ENCODE measurements at places on chromosomes 2 and 18.

DNA sequence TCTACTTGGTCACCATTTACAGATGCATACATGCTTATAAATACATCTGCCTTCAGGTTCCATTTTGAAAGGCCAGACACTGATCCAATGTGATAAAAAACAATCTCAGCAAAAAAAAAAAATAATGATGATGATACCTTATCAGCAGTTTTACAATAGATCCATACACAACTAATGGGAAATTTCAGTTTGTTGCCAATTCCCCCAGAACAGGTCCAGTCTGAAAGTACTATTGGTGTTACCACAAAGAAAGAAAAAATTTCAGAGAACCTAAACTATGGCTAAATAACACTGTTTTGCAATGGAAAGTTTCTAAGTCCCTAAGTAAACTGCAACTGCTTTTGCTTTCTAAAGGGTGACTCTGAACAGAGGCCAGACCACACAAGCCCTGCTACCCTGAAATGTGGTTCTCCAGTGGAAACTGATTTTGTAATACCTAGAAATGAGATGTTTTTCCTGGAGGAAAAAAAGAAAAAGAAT, 54.1 kb downstream of the LPIN2 start:
- DNase-seq: peak; percentile 63

- DNase-seq: peak; percentile 16
These were observed 86.8 kb downstream of the GULP1 start for GRCh38 chr2:188378371-188378950.

- no peak for DNase-seq
These were observed 18.9 kb upstream of the PNPT1 start for GRCh38 chr2:55712477-55713060.

GRCh38 chr2:15913146-15913545, 27.2 kb upstream of the MYCN start:
- no peak for DNase-seq

- no peak for DNase-seq
These were observed 30.0 kb upstream of the SLC3A1 start for GRCh38 chr2:44245083-44245861.

- DNase-seq: no peak
These were observed 17.6 kb downstream of the CTDP1 start for GRCh38 chr18:79697178-79697577.

GRCh38 chr2:42793334-42794270, 1.2 kb upstream of the HAAO start:
- no peak for DNase-seq

DNA sequence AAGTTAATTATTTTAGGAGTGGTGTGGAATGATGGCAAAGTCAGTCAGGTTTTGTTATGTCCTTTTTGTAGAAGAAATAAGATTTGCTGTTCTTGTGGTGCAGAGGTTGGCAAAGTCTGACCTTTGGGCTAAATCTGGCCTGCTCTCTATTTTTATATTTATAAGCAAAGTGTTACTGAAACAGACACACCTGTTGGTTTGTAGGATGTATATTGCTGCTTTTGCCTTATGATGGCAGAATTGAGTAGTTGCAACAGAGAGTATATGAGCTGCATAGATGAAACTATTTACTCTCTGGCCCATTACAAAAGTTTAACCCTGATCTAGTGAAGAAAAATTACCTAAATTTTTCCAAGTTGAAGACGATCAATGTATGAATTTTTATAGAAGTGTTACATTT, 34.1 kb upstream of the KCNJ13 start:
- no peak for DNase-seq

GRCh38 chr2:16006537-16007166, 66.3 kb downstream of the MYCN start:
- DNase-seq: no peak

GRCh38 chr2:185990861-185991525, 252.4 kb downstream of the FSIP2 start:
- DNase-seq: peak; percentile 1

All from IMR-90 (cell line).